Stimulated activated CD4-positive, alpha-beta T cell treated with anti-CD3 and anti-CD28 coated beads, Interleukin-15, amount 100 ng/mL, for 1 hour (primary cell): ENCODE measurements at places on chromosomes 13 and 19.

- DNase-seq = no peak
Measured at GRCh38 chr13:33634546-33634982, 183.4 kb upstream of the RFC3 start.

DNA sequence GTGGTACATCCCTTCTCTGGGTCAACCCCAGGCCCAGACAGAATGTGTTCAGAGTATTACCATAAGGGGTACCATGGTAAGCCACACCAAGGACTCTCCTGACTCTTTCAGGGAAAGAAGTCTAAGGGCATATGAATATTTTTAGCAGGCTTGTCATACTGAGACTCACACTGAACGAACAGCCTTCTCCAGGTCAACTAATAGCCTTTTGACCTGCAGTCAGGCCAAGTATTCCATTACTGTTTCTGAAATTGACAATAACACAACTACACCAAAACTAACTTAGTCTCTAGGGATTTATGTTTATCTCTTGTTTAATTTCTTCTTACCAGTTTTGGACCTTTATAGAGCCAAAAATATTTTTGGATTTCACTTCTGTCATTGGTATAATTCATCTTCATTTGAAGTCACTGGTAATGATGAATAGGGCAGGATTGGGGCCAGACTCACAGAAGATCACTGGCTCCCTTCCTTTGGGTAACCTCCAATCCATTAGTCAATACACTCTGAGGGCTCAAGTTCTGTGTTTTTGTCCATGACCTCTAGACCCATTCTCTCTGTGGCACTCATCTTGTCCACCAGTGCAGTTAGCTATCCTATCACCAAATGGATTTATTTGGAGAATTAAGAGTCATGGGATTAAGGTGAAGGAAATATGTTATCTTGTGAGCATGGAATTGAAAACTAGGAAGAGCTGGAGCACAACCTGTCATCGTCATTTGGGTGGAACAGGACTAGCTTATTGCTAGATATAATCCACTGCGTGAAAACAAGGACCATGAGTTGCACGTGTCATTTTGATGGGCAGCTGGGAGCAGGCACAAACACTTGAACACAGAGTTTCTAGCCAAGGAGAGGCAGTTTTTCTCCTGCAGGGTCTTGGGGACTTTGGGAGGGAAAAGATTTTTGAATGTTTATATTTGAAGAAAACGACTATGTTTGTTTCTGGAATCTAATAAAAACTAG, 313.3 kb downstream of the DCLK1 start:
- no peak for DNase-seq

GRCh38 chr19:19067276-19068072, 3.7 kb downstream of the SLC25A42 start:
- DNase-seq = no peak

DNA sequence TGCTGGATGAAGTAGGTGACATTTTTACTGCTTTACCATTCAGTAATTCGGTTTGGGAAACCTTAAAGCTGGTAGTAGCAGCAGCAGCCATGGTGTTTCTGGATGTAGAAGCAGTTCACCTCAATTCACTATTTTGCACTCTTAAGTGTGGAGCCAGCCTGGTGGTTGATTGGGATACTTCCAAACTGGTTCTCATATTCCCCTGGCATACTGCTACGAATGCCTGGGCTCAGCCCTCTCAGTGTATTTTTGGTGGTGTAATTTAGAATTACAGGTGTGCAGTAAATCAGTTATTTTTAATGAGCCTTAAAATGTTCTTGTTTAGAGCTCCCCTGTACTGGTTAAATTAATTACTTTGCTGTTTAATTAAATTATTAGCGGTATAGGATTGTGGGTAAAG, 12.4 kb downstream of the HNRNPM start:
- no peak for DNase-seq

GRCh38 chr19:48271531-48272151, 1.8 kb downstream of the ZNF114 start:
- no peak for DNase-seq

DNA sequence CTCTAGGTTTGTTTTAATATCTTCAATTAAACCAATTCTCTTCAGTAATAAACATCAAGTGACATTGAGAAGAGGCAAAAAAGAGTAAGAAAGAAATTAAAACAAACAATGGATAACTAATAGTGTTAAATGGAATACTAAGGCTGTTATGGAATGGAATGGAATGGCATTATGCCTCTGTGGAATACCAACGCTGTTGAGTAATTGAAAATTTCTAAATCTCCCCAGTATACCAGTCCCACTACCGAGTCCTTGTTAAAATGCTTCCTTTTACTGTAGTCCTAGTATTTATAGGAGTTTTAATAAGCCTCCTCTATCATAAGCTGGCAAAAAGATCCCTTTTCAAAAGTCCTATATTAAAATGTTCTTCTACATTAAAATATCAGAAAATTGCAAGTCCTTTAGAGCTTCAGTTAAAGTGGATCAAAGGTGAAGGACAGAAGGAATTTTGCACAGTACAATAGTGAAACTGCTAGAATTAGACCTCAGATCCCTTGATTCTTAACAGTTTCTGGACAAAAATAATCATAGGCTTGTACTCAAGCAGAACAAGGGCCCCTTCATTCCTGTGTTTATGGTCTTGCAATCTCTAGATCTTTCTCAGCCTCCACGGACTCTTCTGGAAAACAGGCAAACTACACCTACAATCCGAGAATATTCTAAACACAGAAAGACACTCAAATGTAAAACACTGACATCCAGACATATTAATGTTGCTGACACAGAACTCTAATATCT, 128.2 kb downstream of the PCDH9 start:
- no peak for DNase-seq

GRCh38 chr13:59337070-59337469, 826.7 kb downstream of the DIAPH3 start:
- no peak for DNase-seq

DNA sequence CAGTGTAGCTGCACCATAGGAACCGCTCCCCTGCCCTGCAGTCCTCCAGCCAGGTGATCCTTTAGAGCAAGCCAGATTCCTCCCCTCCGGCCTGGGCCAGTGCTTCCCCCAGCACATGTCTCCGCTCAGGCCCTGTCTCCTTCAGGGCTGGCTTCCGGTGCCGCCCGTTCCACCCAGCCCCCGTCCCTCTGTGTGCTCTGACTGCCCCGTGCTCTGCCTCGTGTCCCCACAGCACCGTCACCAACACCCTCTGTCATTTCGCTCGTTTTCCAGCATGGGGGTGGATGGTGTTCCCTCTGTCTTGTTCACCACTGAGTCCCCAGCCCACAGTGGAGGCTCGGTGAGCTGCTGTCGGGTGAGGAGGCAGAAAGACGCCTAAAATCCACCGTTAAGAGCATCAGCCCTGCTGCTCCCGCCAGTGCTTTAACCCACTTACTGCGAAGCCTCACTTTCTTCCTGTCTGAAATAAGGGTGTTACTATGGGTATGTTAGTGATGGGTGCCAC, 54.5 kb downstream of the TSSK6 start:
- peak; percentile 38 for DNase-seq

DNA sequence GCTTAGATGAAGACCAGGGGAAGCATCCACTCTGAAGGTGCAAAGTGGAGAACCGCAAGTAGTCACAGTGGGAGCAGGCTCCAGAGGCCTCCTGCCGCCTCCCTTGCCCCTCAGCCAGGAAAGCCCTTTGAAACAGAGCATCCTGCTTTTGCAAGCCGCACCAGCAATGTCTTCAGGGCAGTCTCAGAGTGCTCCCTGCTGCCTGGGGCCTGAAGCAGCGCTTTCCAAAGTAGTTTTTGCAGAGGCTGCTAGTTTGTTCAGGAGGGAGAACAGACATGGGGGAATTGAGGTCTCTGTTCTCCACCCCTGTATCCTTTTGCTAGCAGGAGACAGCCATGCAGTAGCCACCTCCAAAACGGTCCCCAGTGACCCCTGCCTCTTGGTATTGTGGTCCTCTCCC, 15.8 kb upstream of the POP4 start:
- no peak for DNase-seq

- no peak for DNase-seq
Measured at GRCh38 chr19:15223649-15224361, 8.4 kb downstream of the EPHX3 start.

DNA sequence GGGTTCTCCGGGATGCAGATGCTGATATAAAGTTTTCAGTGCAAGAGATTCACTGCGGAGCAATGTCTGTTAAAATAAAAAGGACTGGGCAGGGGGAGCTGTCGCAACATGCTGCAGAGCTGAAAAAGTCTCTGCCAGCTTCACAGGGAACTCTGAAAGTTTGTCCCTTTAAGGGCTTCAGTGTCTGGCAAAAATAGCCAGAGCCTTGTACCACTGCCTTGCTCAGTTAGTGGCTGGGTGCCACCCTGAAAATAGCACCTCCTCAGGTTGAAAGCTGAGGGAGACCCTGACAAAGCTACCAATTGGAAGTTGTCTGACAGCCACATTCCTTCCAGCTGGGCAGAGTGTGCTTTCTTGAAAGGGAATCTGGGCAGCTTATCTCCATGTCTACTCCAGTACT, 3.0 kb upstream of the NDFIP2 start:
- no peak for DNase-seq

GRCh38 chr13:26996965-26997752, 174.5 kb downstream of the USP12 start:
- no peak for DNase-seq

DNA sequence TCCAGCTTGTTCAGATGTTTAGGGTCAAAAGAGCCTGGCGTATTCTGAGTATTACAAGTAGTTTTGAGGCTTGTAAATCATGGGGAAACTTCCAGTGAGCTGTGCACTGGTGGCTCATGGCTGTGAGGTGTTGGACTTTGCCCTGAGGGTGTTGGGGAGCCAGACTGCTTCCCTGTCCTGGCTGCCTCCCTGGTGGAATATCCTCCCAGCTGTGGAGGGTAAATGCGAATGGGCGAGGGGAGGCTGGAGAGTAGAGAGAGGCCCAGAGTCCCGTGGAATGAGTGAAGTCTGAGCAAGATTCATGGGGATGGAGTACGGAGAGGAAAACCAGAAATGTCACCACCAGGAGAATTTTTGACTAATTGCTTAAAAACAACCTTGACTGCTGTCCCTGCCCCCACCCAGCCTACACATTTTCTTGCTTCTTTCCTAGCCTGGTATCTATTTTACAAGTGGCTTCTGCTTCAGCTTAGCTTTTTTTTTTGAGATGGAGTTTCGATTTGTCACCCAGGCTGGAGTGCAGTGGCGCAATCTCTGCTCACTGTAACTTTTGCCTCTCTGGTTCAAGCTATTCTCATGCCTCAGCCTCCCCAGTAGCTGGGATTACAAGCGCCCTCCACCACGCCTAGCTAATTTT, 3.7 kb downstream of the SNRPA start:
- peak; percentile 38 for DNase-seq

GRCh38 chr13:44230071-44230470, 143.6 kb upstream of the SERP2 start:
- DNase-seq = no peak

DNA sequence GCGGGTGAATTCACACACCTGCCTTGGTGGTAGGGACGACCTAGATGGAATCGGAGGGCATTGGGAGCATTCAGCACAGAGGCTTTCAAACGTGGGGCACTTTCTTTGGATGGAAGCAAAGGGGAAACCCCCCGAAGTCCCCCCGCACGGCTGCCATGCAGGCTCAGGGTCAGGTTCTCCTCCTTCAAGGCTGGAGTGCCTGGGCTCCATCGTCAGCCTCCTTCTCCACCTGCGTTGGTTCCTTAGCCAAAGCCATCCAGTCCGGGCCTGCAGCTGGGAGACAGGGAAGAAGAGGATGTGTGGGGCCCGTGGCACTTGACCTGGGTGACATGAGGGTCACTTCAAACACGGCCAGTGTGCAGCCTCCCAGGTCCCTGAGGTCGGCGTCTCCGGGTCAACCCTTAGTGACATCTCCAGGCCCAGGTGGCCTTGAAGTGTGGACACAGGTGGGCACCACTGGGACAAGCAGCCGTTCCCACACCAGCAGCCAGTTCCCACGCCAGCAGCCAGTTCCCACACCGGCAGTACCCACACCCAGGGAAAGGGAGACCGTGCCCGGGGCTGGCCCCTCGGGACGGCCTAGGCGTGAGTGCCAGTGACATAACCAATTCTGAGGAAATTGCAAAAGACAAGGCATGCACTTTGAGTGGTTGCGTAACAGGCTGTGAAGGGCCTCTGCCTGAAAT, 116.0 kb downstream of the SOX1 start:
- no peak for DNase-seq

GRCh38 chr19:8526345-8527091, 12.6 kb upstream of the ZNF414 start:
- DNase-seq = no peak

- no peak for DNase-seq
Measured at GRCh38 chr19:11007385-11007784, 46.6 kb downstream of the SMARCA4 start.

- DNase-seq = no peak
Measured at GRCh38 chr13:109160887-109161669, 531.7 kb downstream of the MYO16 start.

DNA sequence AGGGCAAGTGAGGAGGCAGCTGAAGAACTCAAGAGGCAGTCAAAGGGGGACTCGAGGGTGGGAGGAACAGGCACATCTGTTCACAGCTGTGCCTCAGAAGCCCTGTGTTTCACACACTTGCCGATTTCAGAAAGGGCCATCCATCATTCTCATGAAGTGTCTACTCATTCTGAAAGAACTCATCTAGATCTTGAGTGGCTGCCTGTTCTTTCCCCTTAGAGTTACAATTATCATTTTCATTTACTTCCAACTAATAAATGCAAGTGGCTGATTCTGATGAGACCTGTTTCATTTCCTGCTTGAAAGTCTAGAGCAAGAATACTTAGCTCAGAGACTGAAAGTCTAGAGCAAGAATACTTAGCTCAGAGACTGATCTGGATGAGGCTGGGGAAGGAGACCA, 1145.1 kb downstream of the UQCRFS1 start:
- no peak for DNase-seq

GRCh38 chr19:44303976-44304568, 753 bp downstream of the ZNF235 start:
- DNase-seq = no peak

DNA sequence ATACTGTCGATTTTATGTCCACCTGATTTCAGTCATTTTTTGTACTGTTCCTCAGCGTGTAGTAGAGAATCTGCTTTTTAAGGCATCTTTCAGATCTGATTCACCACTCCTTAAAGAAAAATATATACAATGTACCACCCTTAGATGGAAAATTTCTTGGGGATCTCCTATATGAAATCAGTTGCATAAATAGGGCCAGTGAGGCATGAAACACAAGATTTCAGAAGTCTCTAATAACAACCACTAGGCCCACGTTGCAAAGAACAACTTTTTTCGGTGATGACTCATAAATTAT, 1.4 kb downstream of the USP12 start:
- no peak for DNase-seq

DNA sequence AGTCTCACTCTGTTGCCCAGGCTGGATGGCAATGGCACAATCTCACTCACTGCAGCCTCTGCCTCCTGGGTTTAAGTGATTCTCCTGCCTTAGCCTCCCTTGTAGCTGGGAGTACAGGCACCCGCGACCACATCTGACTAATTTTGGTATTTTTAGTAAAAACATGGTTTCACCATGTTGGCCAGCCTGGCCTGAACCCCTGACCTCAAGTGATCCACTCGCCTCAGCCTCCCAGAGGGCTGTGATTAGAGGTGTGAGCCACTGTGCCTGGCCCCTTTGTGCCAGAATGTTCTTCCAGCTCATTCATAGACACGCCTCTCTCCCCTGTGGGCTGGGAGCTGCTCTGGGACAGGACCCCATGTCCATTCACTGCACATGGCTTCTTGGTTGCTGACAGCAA, 9.1 kb downstream of the MYDGF start:
- DNase-seq = no peak
